Body of pancreas (tissue), 4 donors: ENCODE measurements at places on chromosomes 4 and X. TPM values are rescaled to one million over a fixed set of nuclear protein-coding genes. Genes with fewer than 3 reads are reported as not detected.
A peak's percentile ranks its signal among the peaks of the same experiment; 100 is the strongest.

RPS6KA6 gene
- total RNA-seq: 0.99 TPM

FMR1NB gene
- total RNA-seq: not detected

PPP2R3B gene
- total RNA-seq: 11.4 TPM

MGST2 gene
- total RNA-seq: 23.4 TPM

GYG2 gene
- total RNA-seq: 6.0 TPM

DNA sequence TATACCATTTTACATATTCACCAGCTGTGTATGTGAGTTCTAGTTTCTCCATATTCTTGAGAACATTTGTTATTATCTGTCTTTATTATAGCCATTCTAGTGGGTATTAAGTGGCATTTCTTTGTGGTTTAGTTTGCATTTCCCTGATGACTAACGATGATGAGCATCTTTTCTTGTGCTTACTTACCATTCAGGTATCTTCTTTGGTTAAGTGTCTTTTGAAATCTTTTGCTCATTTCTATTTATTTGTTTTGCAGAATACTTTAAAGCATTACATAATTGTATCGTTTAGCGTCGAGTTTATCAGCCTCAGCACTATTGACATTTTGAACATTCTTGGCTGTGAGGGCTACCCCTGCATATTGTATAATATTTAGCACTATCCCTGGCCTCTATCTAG lies 85.4 kb downstream of the FRMPD4 start:
- no peaks in the 10 kb centered on the region for H3K4me1 ChIP-seq
- H3K4me3 ChIP-seq: no peak overlapping the region
- no peaks in the 10 kb centered on the region for H3K27me3 ChIP-seq
- no peak overlapping the region for H3K27ac ChIP-seq
- no peak for DNase-seq

DNA sequence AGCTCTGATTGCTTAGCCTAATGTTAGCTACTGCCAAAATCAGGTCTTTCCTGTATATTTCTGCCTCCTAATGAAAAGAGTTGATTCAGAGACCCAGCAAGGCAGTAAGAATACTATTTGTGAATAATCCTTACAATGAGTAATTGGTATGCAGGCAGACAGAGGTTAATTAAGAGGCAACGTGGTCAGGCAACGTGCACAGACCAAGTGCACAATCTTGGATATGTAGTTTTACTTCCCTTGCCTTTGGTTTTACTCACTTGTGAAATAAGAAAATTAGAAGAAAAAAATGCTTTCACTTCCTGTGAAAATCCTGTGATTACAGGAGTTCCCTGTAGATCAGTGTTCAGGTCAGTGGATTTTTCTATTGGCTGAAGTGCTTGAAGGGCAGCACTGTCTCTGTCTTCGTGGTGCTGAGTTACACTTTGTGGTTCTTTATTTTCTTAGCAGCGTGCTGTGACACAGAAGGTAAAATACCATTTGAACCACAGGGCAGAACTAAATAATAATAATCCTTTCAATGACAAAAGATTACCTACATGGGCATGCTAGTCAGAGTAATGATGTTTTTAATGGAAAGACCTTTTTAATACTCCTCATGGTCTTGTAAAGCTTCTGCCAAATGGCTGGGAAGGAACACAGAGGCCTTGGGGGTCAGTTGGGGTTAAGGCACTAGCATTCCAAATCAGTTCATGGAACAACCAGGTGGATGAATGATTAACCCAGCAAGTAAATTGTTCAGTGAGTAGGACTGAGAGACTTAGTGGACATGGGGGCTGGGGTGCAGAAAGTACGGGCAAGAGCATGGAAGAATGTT lies 430.9 kb downstream of the MAPK10 start:
- H3K4me3 ChIP-seq: no peak overlapping the region
- H3K36me3 ChIP-seq: no peaks in the 10 kb centered on the region
- H3K27ac ChIP-seq: peak overlapping the region; percentile 77
- peak; percentile 55 for DNase-seq

DNA sequence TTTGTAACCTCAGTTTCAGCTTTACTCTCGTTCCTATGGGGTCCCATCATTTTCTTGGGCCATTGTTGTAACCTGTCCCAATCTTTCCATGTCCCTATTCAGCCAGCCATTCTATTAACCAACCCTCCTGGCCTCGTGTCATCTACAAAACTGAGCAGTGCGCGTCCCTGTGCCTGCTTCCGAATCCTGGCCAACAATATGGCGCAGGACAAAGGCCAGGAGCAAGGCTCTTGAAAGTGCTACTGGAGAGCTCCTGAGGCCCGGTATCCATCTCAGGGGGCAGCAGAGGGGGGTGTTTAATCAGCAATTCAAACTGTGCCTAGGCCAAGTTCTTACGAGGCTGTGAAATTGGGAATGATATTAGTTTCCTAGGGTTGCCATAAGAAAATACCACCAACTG lies 41.2 kb upstream of the APLN start:
- no peaks in the 10 kb centered on the region for H3K27me3 ChIP-seq
- H3K4me3 ChIP-seq: no peak overlapping the region
- no peaks in the 10 kb centered on the region for H3K36me3 ChIP-seq

DNA sequence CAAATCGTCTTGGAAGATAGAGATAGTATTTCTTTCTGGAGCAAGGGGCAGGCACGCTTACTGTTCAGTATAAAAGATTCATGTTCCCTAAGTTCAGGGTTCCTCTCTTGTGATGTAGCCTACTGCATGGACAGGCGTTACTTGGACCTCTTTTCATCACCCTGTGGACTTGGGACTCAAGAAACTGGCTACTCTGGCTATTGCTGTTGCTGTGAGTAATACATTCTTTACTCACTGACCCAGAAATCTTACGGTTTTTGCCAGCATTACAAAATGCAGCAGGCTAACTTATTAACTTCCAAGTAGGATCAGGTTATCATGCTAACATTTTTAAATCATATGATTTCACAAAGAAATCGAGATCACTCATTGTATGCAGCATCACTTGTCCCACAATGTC lies 12.8 kb upstream of the GUCY1B1 start:
- H3K27ac ChIP-seq: no peak overlapping the region
- no peak overlapping the region for H3K4me3 ChIP-seq
- H3K27me3 ChIP-seq: no peaks in the 10 kb centered on the region
- H3K4me1 ChIP-seq: no peaks in the 10 kb centered on the region
- no peak for DNase-seq

DNA sequence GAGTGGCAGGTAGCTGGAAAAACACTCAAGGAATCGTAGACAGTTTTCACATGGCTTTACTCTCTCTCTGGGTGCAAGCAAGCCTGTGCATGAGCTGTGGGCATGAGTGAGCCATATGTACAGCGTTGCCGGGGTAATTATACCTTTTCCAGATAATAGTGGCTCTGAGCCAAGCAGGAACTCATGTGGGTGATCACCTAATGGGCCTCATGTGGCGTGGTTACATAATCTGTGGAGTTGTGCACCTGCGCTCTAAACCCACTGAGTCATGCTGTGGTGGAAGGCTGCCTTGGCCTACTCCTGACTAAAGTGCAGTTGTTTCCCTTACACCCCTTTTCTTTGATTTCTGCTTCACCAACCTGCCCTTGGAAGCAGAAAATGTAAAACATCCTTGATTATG lies 1564.5 kb upstream of the PCDH10 start:
- no peak overlapping the region for H3K27ac ChIP-seq
- DNase-seq: no peak
- no peak overlapping the region for H3K4me3 ChIP-seq
- H3K4me1 ChIP-seq: no peaks in the 10 kb centered on the region
- H3K27me3 ChIP-seq: no peaks in the 10 kb centered on the region

GRCh38 chrX:36581030-36581429 lies 427.1 kb upstream of the FAM47C start:
- no peak for DNase-seq
- H3K27ac ChIP-seq: no peak overlapping the region
- H3K4me1 ChIP-seq: no peaks in the 10 kb centered on the region
- H3K4me3 ChIP-seq: no peak overlapping the region

GRCh38 chrX:12174358-12174757 lies 36.1 kb downstream of the FRMPD4 start:
- no peaks in the 10 kb centered on the region for H3K4me1 ChIP-seq
- no peak overlapping the region for H3K27ac ChIP-seq

- H3K4me1 ChIP-seq: no peaks in the 10 kb centered on the region
- H3K27me3 ChIP-seq: no peaks in the 10 kb centered on the region
- H3K36me3 ChIP-seq: no peaks in the 10 kb centered on the region
- no peak for DNase-seq
Measured at GRCh38 chrX:14913241-14913640, 40.0 kb downstream of the MOSPD2 start.

DNA sequence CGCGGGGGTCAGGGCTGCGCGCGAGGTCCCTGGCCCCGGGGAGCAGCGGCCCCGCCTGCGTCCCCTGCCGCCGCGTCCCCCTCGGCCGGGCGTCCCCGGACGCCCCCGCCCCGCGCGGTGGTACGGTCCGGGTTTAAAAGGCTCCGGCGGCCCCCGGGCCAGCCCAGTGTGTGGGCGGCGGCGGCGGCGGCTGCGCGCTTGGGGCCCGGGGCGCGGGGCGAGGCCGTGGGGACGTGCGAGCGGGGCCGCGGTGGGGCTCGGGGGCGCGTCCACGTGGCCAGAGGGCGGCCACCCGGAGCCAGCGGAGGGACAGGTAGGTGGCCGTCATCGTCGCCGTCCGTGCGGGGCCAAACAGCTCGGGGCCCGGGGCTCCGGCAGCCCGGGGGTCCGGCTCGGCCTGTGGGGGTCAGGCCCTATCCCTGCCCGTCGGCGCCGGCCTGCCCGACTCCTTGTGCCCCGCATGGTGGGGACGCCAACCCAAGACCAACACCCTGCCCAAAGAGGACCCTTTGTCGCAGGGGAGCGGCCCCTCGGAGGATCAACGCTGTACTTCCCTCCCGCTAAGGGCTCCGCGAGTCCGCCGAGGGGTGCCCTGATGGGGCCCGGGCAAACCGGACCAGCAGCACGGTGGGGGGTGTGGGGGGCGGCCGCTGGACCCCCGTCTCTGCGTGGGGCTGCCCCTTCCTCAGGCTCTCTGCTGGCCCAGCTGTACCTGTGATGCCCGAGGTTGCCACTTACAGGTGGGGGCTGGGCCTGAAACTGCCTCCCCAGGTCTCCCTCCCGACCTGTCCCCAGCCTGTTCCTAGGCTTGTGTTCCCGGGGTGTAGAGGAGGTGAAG lies at the start of gene PLXNA3:
Gene PLXNA3, plus strand, starts transcription at position 166 of the 838 bp plus-strand sequence. CDS start 1,903 bp downstream, outside the sequence.
- peak within 1 kb of the TSS; percentile 46 for H3K27ac ChIP-seq
- peak within 1 kb of the TSS; percentile 31 for H3K4me3 ChIP-seq
- DNase-seq: no peak
- H3K27me3 ChIP-seq: no peaks in the 10 kb centered on the region
- H3K4me1 ChIP-seq: no peaks in the 10 kb centered on the region

DNA sequence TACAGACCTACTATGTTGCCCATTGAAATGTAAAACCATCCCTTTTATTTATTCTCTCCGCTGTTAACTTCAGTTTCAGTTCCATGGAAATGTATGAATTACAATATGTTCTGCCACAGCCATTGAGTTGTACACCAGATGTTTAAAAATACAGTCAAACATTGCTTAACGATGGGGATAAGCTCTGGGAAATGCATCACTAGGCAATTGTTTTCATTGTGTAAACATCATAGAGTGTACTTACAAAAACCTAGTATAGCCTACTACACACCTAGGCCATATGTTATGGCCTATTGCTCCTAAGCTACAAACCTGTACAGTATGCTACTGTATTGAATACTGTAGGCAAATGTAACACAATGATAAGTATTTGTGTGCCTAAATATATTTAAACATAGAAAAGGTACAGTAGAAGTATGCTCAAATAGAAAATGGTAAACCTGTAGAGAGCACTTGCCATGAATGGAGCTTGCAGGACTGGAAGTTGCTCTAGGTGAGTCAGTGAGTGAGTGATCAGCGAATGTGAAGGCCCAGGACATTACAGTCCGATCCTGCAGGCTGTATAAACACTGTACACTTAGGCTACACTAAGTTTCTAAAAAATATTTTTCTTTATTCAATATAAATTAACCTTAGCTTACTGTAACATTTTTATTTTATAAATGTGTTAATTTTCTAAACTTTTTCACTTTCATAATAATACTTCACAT lies 2.7 kb upstream of the PF4V1 start:
- DNase-seq: no peak
- H3K4me3 ChIP-seq: no peak overlapping the region
- H3K4me1 ChIP-seq: peaks cover 11% of the 10 kb centered on the region
- H3K36me3 ChIP-seq: no peaks in the 10 kb centered on the region
- no peak overlapping the region for H3K27ac ChIP-seq

- DNase-seq: no peak
- peaks cover 17% of the 10 kb centered on the region for H3K4me1 ChIP-seq
- H3K27me3 ChIP-seq: no peaks in the 10 kb centered on the region
- no peak overlapping the region for H3K4me3 ChIP-seq
- H3K27ac ChIP-seq: no peak overlapping the region
- H3K36me3 ChIP-seq: peaks cover 48% of the 10 kb centered on the region
Measured at GRCh38 chrX:1384658-1385252, 7.2 kb downstream of the SLC25A6 start.

DNA sequence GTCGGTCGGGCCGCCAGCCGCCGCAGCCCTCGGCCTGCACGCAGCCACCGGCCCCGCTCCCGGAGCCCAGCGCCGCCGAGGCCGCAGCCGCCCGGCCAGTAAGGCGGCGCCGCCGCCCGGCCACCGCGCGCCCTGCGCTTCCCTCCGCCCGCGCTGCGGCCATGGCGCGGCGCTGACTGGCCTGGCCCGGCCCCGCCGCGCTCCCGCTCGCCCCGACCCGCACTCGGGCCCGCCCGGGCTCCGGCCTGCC lies 213 bp downstream of the NFKB1 start:
- H3K4me3 ChIP-seq: peak overlapping the region; percentile 80
- H3K36me3 ChIP-seq: no peaks in the 10 kb centered on the region
- DNase-seq: no peak

DNA sequence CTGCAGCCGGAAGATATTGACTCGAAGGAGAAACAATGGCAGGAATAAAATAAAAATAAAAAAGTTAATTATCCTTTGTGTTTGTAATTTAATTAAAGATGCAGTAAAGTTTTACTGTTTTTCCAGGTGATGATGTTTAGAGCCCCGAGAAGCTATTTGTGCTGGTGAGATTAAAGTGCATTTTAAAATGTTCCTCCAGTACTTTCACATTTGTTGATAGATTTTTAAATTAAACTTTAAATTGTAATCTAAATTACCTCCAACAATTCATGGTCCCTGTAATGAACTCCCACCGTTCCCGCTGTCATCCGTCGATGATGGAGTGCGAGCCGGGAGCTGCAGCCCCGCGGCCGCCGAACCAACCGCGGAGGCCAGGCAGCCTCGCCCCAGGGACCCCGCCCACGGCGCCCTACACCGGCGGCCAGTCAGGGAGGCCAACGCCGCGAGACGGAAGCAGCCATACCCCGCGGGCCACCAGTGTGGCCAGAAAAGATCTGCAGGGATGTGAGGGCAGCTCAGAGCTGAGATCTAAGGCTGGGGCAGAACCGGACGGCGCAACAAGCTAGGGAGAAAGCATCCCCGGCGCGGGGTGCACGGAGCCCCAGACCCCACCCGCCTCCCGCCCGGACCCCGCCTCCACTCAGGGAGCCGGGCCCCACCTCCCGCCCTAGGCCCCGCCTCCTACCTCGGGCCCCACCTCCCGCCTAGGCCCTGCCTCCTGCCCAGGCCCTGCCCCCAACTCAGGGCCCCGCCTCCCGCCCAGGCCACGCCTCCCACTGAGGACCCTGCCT lies 104.0 kb downstream of the FAM53A start:
- no peaks in the 10 kb centered on the region for H3K27me3 ChIP-seq
- H3K36me3 ChIP-seq: no peaks in the 10 kb centered on the region
- peak overlapping the region; percentile 61 for H3K27ac ChIP-seq
- peaks cover 20% of the 10 kb centered on the region for H3K4me1 ChIP-seq
- DNase-seq: peak; percentile 77

- no peak for DNase-seq
- peaks cover 8% of the 10 kb centered on the region for H3K4me1 ChIP-seq
- no peaks in the 10 kb centered on the region for H3K27me3 ChIP-seq
Measured at GRCh38 chr4:173498771-173499170, 31.3 kb downstream of the HAND2 start.
